ENCODE measurements at places on chromosomes 12 and 14.

DNA sequence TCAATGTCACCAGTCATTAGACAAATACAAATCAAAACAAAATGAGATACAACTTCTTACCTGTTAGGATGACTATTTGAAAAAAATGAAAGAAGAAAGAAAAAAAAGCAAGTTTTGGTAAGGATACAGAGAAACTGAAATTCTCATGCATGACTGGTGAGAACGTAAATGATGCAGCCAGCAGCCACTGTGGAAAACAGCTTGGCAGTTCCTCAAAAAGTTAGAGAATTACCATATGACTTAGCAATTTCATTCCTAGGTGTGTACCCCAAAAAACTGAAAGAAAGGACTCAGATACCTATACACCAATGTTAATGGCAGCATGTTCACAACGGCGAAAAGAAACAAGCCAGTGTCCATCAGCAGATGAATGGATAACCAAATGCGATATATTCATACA is 26.6 kb downstream of the NINJ2 start:
- no peak for DNase-seq

- no peak for DNase-seq
Measured at GRCh38 chr14:69615121-69615495, 3.7 kb downstream of the SUSD6 start.

DNA sequence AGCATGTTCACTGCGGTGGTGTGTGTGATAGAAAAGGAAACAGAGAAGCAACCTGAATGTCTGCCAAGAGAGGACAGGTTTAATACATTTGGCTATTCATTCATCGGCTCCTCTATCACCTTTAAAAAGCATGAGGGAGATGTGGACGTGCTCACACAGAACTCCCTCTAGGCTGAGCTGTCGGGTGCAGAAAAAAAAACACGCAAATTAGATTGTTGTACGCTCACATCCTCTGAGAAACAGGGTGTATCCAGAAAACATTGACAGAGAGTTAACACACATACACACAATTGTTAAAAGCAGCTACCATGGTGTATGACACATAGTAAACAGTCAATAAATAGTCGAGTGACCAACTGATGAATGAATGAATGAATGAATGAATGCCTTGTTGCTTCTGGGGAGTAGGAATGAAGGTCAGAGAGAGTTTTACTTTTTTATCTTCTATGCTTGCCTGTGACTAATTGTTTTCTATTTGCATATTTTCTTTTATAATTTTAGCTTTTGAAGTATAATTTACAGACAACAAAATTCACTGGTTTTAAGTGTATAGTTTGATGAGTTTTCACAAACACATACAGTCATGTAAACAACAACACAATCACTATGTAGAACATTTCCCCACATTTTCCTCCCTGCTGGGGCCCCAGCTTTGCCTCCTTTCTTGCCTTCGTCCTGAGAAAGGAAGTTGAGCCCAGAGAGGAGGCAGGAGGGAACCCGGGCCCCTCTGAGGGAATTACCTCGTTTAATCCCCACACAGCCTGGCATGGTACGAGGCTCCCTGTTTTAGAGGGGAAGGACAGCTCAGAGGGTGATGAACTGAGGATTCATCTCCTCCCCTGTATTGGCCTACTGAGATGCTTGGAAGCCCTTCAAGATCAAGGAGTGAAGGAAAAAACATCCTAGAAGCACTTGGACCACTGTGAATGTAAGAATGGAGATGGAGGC is 19.7 kb upstream of the FAM222A start:
- no peak for DNase-seq

GRCh38 chr12:132197581-132198354 is 53.5 kb downstream of the NOC4L start:
- no peak for DNase-seq

DNA sequence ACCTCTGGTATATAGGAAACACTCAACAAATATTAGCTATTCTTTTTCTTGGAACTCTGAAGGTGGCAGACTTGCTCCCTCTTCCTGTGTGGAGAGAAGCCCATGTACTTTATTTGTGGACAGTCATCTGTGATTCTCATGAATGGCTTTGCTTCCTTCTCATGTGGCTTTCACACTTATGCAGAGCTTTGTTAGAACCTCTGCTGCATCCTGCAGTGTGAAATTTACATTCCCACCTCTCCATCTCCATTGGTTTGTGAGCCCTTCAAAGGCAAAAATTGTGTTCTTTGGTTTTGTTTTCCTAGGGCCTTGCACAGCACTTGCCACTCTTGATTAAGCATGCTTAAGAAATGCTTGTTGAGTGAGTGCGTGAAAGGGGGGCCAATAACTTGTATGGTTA is 51.9 kb downstream of the BICD1 start:
- no peak for DNase-seq

GRCh38 chr12:93202688-93203087 is 175.0 kb upstream of the NUDT4 start:
- no peak for DNase-seq

- DNase-seq = no peak
Measured at GRCh38 chr12:50901685-50902113, 50.6 kb upstream of the HIGD1C start.

DNA sequence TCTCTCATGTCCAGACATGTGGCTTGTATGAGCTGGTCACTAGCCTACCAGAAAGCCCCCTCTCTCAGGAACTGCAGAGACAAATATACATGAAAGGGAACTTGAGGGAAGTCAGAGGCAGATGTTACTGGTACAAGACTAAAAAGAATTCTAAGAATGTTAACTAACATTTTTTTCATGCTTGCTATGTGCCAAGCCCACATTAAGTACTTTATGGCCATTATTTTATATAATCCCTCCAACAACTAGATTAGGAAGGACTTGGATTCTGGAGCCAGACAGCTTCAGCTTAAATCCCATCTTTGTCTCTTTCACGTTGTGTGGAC is 24.6 kb downstream of the TTC9 start:
- no peak for DNase-seq

GRCh38 chr12:115010324-115010995 is 326.5 kb upstream of the TBX3 start:
- no peak for DNase-seq

- DNase-seq = no peak
Measured at GRCh38 chr12:123231931-123232330, 1.0 kb downstream of the MPHOSPH9 start.

DNA sequence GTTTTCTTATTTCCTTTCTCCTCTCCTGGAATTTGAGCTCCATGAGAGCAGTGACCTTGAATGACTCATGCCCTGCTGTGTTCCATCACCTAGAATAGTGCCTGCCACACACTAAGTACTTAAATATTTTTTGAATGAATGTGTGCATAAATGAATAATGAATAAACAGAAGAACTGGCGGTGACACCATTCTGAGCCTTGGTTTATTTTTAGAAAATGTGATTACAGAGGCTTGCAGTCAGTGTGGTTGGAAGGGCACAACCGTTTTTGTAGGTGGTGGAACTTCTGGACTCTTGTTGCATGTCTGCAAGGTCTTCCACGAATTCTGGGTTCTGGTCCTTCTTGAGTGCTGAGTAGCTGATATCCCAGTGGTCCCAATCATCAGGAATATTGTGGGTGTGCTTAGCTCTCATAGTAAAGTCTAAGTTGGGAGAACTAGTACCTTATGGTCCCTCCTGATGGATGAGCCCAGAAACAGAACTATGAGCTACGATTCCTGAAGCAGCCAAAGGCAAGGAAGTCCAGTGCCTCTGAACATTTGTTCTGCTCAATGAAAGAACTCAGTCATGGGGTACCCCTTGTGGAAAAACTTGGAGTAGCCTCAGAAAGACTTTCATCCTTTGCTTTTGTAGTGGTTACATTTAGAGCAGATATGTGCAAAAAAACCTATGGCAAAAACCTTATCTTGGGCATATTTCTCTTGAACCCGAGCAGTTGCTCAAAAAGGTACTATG is 28.8 kb upstream of the BHLHE41 start:
- no peak for DNase-seq

DNA sequence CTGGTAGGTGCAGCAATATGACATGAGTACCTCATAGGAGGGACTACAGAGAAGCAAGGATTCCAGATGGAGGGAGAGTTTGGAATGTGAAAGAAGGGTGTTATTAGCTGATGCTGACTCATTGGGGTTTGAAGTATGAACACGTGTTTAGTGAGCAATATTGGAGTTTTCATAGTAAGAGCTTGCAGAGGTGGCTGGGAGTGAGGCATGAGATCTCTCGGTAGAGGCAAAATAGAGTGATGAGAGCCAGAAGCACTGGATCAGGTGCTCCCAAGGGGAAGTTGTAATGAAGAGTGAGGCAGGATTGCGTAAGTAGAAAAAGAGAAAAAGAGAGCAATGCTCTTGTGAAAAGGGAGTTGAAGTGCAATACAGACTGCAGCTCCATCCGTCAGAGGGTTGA is 42.1 kb downstream of the MGST1 start:
- DNase-seq = no peak

- no peak for DNase-seq
Measured at GRCh38 chr12:71748081-71748850, 6.4 kb upstream of the RAB21 start.

DNA sequence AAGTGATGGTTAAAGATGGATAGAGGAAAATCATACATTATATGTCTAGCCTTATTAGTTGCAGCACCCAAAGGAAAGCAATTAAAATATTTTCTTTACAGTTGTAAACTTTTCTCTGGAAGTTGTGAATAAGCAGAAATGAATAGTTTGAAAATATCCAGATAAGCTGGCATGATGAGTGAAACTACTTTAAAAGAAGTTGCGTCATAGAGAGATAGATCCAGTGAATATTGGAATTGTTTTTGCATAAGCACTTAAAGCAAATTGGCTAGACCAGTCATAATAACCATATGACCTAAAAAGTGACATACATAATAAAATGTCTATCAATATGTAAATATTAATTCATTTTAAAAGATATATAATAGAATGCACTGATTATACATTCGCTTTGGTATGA is 132.1 kb downstream of the SOX5 start:
- DNase-seq = no peak

DNA sequence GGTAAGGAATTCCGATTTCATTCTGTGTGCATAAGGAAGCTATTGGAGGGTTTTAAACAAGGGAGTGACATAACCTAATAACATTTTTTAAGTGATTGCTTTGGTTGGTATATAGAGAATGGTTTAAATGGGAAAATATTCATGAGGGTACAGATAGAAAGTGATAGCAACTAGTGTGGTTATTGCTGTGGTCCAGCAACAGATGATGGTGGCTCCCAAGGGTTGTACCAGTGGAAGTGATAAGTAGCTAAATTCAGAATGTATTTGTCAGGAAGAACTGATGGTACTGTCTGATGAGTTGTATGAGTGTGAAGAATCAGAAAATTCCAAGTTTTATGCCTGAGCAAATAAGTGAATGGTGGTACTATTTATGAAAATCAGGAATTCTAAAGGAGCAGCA is 2.6 kb upstream of the CNOT2 start:
- DNase-seq = no peak

DNA sequence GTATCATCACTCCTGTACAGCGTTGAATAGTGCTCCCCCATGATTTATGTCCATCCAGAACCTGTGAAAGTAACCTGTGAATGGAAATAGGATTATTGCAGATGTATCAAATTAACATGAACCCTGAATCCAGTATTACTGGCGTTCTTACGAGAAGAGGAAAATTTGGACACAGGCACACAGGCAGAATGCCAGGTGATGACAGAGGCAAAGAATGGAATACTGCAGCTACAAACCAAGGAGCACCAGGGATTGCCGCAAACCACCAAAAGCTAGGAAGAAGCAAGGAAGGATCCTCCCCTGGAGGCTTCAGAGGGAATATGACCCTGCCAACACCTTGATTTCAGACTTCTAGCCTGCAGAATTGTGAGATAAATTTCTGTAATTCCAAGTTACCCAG is 113.5 kb upstream of the EGLN3 start:
- DNase-seq = no peak

DNA sequence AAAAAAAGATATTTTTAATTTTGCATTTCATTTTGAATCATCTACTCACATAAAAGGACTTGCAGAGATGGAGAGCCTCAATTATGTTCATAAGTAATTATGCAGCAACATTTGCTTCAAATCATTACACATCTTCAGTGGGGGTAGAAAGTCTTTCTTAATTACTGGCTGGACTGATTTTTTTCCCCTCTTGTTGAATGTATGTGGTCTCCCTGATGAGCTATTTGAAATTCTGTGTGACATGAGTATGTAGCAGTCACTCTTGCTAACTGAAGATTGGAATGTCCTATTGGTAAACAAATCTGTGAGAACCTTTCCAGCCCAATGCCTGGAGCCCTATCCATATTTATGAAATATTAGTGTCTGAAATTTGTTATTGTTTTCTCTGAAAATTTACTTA is 139.8 kb downstream of the TMTC2 start:
- no peak for DNase-seq

- DNase-seq = no peak
Measured at GRCh38 chr14:50039734-50040400, 76.5 kb downstream of the VCPKMT start.

- no peak for DNase-seq
Measured at GRCh38 chr12:5466521-5466960, 34.6 kb downstream of the NTF3 start.

DNA sequence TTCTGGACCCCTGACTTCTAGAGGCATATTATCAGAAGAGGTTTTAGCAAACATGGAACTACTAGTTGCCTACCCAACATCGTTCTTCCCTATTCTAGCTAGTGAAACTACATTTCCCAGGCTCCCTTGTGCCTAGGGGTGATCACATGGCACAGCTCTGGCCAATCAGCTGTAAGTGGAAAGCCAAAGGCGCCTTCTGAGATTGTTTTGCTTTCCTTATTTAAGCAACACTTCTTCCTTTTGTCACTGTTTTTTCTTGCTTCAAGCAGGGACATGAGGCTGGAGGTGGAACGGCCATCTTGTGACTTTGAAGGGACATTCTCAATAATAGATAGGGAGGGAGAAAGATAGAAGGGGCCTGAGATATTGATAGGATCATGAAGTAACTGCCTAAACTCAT is 136.7 kb downstream of the ZNF664 start:
- DNase-seq = no peak

GRCh38 chr12:66692170-66692569 is 13.3 kb upstream of the GRIP1 start:
- no peak for DNase-seq

GRCh38 chr12:83046019-83046418 is 359.3 kb downstream of the TMTC2 start:
- no peak for DNase-seq

DNA sequence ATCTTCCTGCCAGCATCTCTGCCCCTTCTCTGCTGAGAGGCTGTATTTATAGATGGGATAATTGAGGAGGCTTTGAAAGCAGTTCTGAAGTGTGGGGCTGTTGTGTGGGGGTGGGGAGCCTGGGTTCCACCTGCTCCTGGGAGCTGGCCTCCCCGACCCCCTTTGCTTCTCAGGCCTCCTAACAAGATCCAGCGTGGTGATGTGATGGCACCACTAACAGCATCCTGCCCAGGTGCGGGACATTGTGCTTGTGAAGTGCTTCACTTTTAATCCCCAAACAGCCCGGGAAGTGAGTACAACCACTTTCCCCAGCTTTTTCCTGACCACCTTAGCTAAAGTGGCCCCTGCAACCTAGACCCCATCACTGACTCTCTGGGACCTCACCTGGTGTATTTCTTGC is 95.1 kb upstream of the NRXN3 start:
- DNase-seq = peak; percentile 96

All from DMS79 (cell line).